Right lobe of liver (tissue), 6 donors: ENCODE measurements at places on chromosomes 6 and 20.

- no peak for DNase-seq
Observed at GRCh38 chr6:31681135-31681671, 336 bp upstream of the LY6G5C start.

DNA sequence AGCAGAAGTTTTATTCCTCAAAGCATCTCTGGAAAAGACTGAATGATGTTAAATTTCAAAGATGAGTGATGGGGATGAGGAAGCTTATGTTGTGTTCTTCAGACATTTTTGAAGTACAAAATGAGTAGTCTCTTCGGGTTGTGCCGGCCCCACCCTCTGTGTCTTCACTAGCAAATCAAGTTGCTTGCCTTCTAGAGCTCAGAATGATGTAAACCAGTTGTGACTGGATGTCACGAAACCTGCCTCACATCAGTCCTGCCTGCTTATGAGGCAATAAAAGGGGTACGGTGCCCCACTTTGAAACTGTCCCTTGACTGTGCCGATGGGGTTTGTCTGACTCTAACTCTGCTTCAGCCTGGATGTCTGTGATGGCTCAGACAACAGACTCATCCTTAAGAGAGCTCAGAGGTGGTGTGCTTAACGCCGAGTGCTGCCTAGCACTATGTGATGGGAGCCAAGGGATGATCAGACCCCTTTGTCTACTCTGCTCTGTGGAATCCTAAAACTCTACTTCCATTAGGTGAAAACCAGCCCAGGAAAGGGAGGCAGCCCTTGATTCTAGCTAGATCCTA is 19.0 kb downstream of the TOMM34 start:
- DNase-seq: no peak

DNA sequence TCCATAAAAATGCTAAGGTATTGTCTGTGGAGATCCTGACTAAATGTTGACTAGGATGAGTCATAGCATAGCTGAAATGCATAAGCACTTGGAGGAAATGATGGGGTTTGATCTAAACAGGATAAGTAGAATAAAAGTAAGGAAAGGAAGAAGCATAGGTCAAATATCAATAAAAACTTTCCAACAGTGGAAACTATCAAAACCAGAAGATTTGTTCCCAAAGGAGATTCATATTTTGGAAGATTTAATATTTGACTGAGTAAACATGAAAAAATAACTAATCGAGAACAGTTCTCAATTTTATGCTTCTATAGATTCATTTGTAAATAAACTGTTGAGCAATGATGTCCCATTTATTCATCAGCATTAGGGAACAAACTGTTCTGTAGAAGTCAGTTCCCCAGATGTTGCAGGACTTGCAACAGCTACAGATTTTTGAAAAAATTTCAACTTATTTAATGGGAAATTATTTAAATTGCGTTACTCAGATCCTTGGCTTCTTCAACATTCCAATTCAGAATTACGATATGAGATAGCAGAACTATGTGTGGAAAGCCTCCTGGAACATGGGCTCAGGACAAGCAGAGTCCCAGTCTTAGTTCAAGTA is 133.7 kb upstream of the TBX18 start:
- DNase-seq: no peak

GRCh38 chr6:156794546-156795354 is 17.6 kb downstream of the ARID1B start:
- DNase-seq: no peak

DNA sequence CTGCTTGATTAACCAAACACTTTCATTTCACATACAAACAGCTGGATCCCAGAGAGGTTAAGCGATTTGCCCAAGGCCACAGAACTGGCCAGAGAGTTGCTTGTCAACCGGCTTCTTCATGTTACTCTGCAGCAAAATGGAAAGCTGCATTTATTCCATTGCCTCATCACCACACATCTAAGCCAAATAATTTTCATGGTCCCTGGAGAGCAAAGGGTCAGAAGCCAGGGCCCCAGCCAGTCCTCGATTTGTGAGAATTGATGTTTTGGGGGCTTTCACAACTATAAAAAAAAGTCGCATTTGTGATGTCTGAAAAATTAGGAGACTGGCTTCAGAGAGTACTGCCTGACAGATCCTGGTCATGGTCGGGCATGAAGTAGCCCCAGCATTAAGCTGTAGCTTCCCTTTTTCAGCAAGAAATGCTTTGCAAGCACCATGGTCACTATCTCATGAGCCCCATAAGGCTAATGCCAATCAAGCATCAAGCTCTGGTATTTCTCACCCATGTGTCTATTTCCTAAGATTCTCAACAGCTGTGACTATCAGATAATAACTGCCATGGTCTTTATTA is 95.8 kb downstream of the BANF2 start:
- no peak for DNase-seq

DNA sequence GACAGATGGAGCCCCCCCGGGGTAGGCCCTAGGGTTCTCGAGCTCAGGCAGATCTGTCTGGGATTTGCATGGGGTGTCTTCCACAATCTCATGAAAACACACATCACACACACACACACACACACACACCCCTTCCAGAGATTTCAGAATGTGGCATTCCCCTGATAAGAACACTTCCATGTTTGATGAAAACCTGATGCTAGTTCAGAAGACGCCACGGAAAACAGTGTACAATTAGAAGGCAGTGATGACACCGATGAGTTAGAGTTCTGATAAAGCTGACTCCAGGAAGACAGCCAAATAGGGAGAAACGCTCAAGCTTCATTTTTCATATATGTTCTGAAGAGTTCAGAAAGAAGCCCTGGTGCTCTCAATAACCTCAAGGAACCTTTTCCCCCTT is 438.7 kb upstream of the JARID2 start:
- DNase-seq: no peak

GRCh38 chr20:20816969-20817755 is 104.7 kb upstream of the RALGAPA2 start:
- DNase-seq: no peak

GRCh38 chr6:124961777-124962638 is at the start of gene RNF217:
Gene RNF217 (plus strand): TSS chr6:124962437. CDS start chr6:124962545, 108 bp downstream.
- peak; percentile 86 for DNase-seq

DNA sequence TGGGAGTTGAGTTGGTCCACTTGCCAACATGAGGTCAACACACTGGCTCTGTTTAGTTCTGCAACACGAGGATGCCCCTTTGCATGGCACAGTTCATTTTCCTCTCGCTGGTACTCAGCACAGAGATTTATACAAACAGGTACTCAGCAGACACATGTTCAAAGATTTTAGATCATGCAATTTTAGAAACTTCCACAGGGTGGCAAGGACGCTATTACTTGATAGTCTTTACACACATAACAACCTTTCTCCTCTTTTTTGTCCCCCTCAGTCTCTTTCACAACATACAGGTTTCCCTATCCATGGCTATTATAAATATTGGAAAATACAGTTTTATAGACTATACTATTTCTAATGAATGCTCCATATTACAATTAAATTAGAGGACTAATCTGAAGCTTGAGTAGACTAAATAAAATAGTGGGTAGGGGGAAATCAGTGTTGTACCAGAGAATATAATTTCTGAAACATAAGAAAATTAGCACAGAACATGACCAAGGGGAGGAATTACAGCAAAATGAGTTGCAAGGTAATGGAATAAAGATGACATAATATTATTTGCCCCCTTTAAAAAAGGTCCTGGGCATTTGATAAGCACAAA is 331.8 kb upstream of the BTBD3 start:
- no peak for DNase-seq

GRCh38 chr6:168838037-168838399 is 397.0 kb downstream of the SMOC2 start:
- DNase-seq: no peak

GRCh38 chr20:44743916-44744655 is 1.6 kb upstream of the KCNK15 start:
- DNase-seq: no peak

DNA sequence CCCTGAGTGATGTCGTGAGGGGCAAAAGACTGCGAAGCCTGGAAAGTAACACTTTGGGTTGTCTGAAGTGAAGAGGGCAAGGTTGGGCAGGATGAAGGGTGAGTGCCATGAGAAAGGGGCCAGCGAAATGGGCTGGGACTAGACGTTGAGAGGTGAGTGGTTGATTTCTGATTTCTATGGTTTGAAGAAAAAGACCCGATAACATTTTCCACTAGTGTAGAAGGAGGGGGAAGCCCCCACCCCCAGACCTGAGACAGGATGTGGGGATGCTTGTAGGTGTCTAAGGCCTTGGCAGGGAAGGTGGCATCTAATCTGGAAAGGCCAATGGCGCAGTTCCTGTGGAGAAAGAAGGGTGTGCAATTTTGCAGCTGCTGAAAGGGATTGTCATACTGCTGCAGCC is 25.3 kb upstream of the KIF3B start:
- no peak for DNase-seq

DNA sequence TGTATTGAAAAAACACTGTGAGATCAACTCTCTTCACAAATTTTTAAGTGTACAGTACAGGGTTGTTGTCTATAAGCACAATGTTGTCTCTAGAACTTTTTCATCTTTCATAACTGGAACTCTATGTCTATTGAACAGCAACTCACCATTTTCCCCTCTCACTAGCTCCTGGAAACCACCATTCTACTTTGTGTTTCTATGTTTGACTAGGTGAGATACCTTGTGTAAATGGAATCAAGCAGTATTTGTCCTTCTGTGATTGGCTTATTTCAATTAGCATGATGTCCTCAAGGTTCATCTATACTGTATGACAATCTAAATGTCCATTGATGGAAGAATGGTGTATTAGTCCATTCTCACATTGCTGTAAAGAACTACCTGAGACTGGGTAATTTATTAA is 210.1 kb upstream of the FUT9 start:
- no peak for DNase-seq

GRCh38 chr20:49282584-49283171 is 4.8 kb upstream of the ZNFX1 start:
- DNase-seq: no peak

GRCh38 chr20:41456351-41456750 is 89.7 kb upstream of the EMILIN3 start:
- no peak for DNase-seq

- no peak for DNase-seq
Observed at GRCh38 chr6:20188630-20189075, 23.6 kb downstream of the MBOAT1 start.

DNA sequence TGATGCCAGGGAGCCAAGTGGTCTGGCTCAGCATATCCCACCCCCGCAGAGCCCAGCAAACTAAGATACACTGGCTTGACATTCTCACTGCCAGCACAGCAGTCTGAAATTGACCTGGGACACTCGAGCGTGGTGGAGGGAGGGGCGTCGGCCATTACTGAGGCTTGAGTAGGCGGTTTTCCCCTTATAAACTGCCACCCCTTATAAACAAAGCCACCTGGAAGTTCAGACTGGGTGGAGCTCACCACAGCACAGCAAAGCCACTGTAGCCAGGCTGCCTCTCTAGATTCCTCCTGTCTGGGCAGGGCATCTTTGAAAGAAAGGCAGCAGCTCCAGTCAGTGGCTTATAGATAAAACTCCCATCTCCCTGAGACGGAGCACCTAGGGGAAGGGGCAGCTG is 19.4 kb downstream of the TINAG start:
- DNase-seq: no peak

DNA sequence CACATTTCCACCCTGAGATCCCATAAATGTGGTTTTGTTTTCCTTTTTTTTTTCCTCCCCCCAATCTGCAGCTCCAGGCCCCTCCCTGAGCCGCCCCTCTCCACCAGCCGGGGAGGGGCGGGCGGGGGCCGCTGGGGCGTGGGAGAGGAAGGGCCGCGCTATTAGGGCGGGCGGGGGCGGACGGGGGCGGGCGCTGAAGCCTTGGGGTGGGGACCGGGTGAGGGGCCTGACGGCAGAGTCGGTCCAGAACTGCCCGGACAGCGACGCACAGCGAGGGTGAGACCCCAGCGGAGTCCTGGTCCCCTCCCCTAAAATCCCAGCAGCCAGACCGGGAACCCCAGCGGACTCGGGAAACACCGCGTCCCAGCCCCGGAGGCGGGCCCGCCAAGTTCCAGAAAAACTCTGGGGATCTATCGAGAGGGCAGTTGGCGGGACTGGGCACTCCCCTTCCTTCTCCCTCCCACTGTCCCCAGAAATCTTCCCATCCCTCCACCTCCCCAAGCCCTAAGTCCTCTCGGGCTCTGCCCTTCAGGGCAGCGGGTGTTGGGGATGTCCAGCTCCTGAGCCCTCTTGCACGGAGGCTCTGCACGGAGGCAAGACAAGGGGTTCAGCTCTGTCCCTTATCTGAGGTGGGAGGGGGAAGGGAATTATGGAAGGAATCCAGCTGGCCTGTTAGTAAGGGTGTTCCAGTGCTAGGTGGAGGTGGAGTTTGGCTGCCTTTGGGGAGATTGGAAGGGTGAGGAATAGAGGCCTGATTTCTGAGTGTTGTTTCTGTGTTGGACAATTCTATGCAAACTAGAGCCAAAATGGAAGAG is at the start of gene PRICKLE4:
Gene PRICKLE4, plus strand, starts transcription at position 232 of the 815 bp plus-strand sequence. CDS start 2,692 bp downstream, outside the sequence.
- DNase-seq: peak; percentile 73

GRCh38 chr6:167863897-167864296 is 37.2 kb downstream of the AFDN start:
- DNase-seq: peak; percentile 58

DNA sequence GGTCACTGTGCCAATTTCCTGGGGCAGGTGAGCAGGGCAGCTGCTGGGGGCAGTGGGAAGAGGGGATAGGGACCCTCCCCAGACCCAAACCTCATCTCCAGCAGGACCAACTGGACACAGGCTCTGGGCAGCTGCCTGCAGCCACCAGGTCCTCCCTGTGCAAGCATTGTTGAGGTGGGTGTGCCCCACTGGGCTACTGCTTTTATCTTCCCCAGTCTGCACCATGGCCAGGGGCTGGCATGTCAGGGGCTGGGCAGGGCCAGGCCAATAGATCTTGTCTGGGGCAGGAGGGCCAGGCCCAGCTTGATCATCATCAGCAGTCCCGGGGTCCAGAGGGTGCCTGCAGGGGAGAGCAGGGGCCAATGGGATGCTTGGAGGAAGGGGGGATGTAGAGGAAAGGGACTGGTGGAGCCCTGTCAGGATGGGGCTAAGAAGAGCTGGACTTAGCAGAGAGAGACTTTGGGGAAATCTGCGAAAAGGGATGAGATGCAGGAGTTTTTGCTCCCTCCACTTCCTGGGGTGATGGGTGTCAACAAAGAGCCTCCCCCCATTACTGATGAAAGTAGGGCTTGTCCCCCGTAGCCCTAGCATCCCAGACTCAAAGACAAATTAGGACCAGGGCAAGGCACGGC is 5.7 kb downstream of the EBF4 start:
- no peak for DNase-seq

GRCh38 chr20:20103486-20103885 is 51.2 kb downstream of the CFAP61 start:
- DNase-seq: no peak

DNA sequence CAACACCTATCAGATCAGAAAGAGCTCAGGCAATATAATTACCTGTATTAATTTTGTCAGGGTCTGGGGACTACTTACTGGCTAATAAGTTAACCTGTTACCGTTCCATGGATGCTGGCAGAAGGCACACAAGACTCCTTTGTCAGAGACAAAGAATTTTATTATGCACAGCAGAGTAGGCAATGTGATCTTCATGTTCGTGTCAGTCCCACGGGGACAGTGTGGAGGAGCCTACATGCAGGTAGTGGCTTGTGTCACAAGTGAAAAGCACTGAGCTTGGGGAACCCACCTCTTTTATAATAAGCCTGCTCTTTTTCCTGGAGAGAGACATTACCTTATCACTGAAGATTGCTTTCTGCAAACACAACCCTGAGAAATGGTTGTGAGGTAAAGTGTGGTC is 96.9 kb downstream of the CD164 start:
- DNase-seq: no peak

GRCh38 chr6:39266782-39267355 is 37.6 kb upstream of the KCNK5 start:
- DNase-seq: no peak
